Activated CD8-positive, alpha-beta memory T cell treated with anti-CD3 and anti-CD28 coated beads, Interleukin-2, amount 10 ng/mL, durations not matched to agents 7 days and 5 days (primary cell): ENCODE measurements at places on chromosomes 2 and 18.

GRCh38 chr2:206108713-206109112 lies 22.7 kb upstream of the INO80D start:
- H3K4me1 ChIP-seq = no peaks in the 10 kb centered on the region
- DNase-seq = no peak
- no peaks in the 10 kb centered on the region for H3K27me3 ChIP-seq
- no peak overlapping the region for H3K4me3 ChIP-seq

- H3K4me1 ChIP-seq = no peaks in the 10 kb centered on the region
- H3K27ac ChIP-seq = no peak overlapping the region
- H3K27me3 ChIP-seq = no peaks in the 10 kb centered on the region
Observed at GRCh38 chr2:217151509-217152206, 291.8 kb upstream of the TNP1 start.

DNA sequence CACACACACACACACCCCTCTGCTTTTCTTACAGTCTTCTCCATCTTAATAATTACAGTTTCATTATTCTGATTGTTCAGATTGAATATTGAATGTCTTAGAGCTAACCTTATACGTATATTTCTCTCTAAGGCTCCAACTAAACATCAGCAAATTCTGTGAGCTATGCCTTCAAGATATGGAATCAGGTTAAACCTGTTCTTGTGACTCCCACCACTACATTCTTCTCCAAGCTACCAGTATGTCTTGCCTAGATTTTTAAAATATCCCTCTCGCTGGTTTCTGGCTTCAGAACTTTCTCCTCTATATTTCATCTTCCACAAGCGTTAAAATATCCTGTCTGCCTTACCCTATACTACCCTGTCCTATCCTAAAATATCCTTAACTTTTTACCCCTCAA lies 1346.4 kb upstream of the CDH2 start:
- no peak for DNase-seq
- H3K27ac ChIP-seq = no peak overlapping the region
- no peaks in the 10 kb centered on the region for H3K27me3 ChIP-seq
- H3K36me3 ChIP-seq = no peaks in the 10 kb centered on the region
- no peaks in the 10 kb centered on the region for H3K4me1 ChIP-seq
- no peak overlapping the region for H3K4me3 ChIP-seq

DNA sequence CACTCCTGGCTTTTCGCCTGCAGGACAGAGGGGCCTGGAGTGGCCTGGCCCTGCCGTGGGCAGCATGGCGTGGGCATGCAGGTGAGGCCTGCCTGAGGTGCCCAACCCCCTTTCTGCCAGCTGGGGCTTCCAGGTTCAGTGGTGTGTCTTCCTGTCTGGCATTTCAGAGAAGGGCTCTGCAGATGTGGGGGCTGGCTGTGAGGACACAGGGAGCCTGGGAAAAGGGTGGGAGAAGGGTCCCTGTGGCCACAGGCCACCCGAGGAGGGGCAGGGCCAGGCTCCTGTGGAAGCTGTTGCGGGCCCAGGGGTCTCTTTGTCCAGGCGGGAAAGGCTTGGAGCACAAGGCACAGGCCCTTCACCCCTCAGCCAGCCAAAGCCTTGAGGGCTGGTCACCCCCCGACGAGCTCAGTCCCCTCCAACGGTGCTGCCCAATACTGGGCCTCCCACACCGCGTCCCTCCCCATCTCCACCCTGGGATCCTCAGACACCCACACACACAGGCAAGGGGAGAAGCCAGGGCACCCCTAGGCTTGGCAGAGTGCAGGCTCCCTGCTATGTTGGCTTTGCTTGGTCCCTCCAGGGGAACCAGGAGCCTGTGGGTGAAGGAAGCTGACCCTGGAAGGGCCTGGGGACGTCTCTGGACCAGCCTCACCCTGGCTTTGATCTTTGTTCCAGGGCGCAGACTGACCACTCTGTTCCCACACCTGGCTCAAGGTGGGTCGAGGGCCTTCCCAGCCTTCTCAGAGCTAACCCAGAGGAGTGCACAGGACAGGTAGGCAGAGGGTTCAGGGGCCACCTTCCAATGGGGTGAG lies 3.7 kb upstream of the AQP12A start:
- H3K4me3 ChIP-seq = no peak overlapping the region
- H3K27me3 ChIP-seq = no peaks in the 10 kb centered on the region

- H3K27ac ChIP-seq = no peak overlapping the region
- H3K27me3 ChIP-seq = peaks cover 59% of the 10 kb centered on the region
- DNase-seq = no peak
- no peaks in the 10 kb centered on the region for H3K36me3 ChIP-seq
Observed at GRCh38 chr18:3498698-3499471, 48.9 kb downstream of the TGIF1 start.

DNA sequence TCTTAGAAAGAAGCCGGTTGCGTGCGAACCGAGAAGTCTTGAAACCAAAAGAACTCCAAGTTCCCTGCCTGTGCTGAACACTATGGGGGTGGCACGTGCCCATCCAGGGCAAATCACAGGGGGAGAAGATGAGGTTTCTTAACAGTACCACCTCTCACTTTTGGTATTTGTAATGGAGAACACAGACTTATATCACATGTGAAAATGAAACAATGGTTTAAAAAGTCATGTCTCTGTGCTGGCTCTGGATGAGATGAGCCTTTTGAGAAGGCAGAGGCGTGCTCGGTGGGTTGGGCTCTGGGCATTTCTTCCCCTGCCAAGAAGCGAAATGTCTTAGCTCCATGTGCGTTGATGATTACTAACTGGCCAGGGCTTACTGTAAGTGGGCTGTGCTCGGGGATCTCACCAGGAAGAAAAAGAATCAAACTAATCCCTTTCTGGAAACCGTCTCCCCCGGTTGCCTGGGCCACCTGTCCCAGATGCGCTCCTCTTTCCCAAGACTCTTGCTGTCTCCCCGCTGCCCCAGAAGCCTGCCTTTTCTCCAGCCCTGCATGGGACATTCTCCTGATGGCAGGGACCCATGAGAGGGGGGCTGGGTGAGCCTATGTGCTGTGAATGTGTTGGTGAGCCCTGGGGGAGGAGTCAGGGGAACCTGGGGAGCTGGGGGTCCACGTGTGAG lies 252.9 kb downstream of the PRKCE start:
- H3K4me1 ChIP-seq = peaks cover 34% of the 10 kb centered on the region
- peaks cover 7% of the 10 kb centered on the region for H3K36me3 ChIP-seq
- H3K4me3 ChIP-seq = peak overlapping the region; percentile 29
- no peaks in the 10 kb centered on the region for H3K27me3 ChIP-seq
- H3K27ac ChIP-seq = peak overlapping the region; percentile 86

- H3K27ac ChIP-seq = peak overlapping the region; percentile 5
- H3K36me3 ChIP-seq = peaks cover 9% of the 10 kb centered on the region
- no peak for DNase-seq
- no peak overlapping the region for H3K4me3 ChIP-seq
- H3K27me3 ChIP-seq = no peaks in the 10 kb centered on the region
Observed at GRCh38 chr2:7029291-7030059, 112.3 kb downstream of the RNF144A start.

DNA sequence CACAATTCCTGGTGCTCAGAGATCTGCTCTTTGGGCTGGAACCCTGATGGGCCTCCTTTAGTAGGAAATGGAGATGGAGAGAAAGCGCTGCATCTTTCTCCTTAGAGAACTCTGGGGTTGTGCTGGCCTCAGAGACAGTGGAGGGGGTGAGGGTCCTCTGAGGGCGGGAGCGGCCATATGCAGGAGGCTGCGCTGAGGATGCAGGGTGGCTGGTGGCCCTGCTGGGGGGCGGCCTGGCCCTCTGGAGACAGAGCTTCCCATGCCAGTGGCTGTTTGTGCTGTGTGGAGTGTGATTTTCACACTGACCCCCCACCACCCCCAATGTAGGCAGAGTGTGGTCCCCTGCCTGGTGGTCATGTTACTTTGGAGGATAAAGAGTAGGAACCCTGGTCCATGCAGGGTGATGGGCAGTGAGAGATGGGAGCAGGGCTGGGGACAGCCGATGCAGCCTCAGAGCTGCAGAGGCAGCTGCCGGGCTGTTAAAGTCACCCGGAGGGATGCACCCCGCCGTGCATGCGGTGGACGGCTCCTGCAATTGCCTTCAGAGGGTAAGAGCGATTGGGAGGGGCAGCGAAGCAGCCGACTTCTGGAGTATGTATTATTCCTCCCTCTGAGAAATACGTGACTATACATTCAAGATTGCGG lies 194.6 kb downstream of the FAM210A start:
- peaks cover 4% of the 10 kb centered on the region for H3K4me1 ChIP-seq
- H3K27me3 ChIP-seq = no peaks in the 10 kb centered on the region
- DNase-seq = peak; percentile 22
- H3K4me3 ChIP-seq = no peak overlapping the region
- no peak overlapping the region for H3K27ac ChIP-seq

DNA sequence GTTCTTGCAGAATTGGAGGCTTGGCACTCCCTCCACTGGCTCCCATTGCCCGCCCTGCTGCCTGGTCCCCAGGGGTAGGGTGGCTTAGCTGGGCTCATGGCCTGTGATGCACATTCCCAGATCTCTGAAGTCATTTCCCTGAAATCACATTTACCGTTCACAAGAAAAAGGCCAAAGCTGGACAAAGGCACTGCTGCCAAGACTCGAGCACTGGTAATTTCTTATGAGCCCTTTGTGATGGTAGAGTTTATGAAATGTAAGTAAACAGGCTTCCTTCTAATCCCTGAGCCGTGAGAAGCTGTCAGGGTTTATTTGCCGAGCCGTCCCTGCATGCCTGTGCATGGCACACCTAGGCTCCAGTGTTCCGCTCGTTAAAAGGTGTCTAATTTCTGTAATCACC lies 247.2 kb upstream of the EPAS1 start:
- H3K27me3 ChIP-seq = no peaks in the 10 kb centered on the region
- DNase-seq = no peak
- H3K4me1 ChIP-seq = peaks cover 39% of the 10 kb centered on the region
- H3K4me3 ChIP-seq = no peak overlapping the region
- H3K36me3 ChIP-seq = peaks cover 28% of the 10 kb centered on the region

GRCh38 chr2:177765698-177766097 lies 306.9 kb downstream of the PDE11A start:
- H3K36me3 ChIP-seq = no peaks in the 10 kb centered on the region
- H3K27me3 ChIP-seq = peaks cover 19% of the 10 kb centered on the region
- peaks cover 3% of the 10 kb centered on the region for H3K4me1 ChIP-seq
- no peak overlapping the region for H3K4me3 ChIP-seq
- no peak overlapping the region for H3K27ac ChIP-seq

DNA sequence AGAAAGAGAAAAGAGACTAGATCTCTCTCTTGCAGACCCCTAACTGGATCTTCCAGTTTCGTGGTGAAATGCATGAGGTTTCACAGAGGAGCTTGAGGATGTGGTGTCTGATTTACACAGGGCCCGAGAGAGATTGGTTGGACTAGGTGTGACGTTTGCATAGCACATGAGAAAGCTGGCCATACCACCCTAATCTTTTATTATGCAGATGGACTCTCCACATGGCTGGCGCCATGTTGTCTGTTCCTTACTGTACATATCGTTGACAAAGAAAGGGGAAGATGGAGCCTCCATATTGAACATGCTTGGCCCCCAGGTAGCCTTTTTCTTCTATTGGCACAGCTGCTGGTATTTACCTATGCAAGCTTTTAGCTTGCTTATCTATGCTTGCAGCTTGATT lies 27.5 kb upstream of the PGAP1 start:
- no peak overlapping the region for H3K4me3 ChIP-seq
- H3K27ac ChIP-seq = no peak overlapping the region
- DNase-seq = no peak
- peaks cover 4% of the 10 kb centered on the region for H3K27me3 ChIP-seq
- H3K36me3 ChIP-seq = peaks cover 8% of the 10 kb centered on the region

- H3K4me3 ChIP-seq = no peak overlapping the region
- no peaks in the 10 kb centered on the region for H3K36me3 ChIP-seq
- peaks cover 7% of the 10 kb centered on the region for H3K4me1 ChIP-seq
- no peak for DNase-seq
- peaks cover 32% of the 10 kb centered on the region for H3K27me3 ChIP-seq
- H3K27ac ChIP-seq = no peak overlapping the region
Observed at GRCh38 chr2:198376677-198377076, 572.3 kb downstream of the PLCL1 start.

DNA sequence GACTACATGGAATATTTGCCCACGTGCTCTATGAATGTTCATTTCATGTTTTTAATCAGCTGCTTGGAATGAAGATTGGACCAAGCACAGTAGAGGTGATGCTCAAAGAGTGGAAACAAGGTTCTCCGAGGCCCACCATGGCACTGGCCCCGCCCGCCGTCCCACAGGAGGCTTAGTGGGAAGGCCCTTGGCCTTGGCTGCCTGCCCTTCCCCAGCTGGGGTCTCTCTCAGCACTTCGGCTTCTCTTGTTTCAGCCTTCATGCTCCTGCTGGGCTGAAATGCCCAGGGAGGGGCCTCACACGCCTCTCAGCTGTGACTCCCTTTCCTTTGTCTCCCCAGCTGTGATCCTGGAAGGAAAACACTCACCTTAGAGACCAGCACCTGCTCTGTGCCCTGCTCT lies 833.2 kb downstream of the GALR1 start:
- no peaks in the 10 kb centered on the region for H3K36me3 ChIP-seq
- H3K4me3 ChIP-seq = no peak overlapping the region
- H3K27me3 ChIP-seq = no peaks in the 10 kb centered on the region
- no peak overlapping the region for H3K27ac ChIP-seq
- no peak for DNase-seq

- H3K36me3 ChIP-seq = no peaks in the 10 kb centered on the region
- H3K4me3 ChIP-seq = no peak overlapping the region
- H3K4me1 ChIP-seq = no peaks in the 10 kb centered on the region
Observed at GRCh38 chr2:155653176-155653575, 679.3 kb downstream of the NR4A2 start.

DNA sequence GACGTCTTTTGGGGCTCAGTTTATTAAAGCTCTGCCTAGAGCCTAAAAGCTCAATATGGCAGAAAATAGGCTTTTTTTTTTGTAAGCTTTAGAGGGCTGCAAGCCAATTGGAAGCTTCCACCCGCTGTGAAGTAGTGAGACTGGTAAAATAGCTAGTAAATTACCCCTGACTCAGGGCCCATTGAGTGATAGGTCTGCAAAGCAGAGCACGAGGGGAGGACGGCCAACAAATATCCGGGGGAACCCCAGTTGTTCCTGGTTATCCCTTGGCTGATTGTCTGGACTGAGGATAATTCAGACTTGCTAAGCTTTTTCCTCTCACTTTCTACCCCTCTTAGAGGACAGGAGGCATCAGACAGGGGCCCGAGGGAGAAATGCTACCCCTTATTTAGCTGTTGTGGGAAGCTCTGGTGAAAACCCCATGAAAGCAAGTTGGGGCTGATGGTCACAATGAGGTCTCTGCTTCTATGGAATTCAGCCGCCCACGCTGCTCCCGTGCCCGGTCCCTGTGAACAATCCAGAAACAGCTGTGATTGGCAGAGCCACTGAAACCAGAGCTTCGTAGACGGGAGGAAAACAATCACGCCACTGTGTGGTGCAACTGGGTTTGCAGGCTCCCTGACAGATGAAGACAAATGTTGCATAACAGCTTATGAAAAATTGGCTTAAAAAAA lies 141.9 kb upstream of the LGALSL start:
- no peaks in the 10 kb centered on the region for H3K36me3 ChIP-seq
- no peak for DNase-seq
- no peaks in the 10 kb centered on the region for H3K4me1 ChIP-seq
- H3K27ac ChIP-seq = no peak overlapping the region
